Hematopoietic multipotent progenitor cell treated with erythropoietin and hydrocortisone succinate and interleukin-3 and kit ligand, for 4 days (in vitro differentiated cells): ENCODE measurements at places on chromosomes 1 and 21.

- peak; percentile 53 for DNase-seq
These were observed 28.5 kb downstream of the ETNK2 start for GRCh38 chr1:204123376-204123775.

GRCh38 chr1:70386121-70386520 lies 24.9 kb upstream of the CTH start:
- DNase-seq: no peak

- DNase-seq: no peak
These were observed 1.7 kb upstream of the ATP1A4 start for GRCh38 chr1:160149716-160150115.

DNA sequence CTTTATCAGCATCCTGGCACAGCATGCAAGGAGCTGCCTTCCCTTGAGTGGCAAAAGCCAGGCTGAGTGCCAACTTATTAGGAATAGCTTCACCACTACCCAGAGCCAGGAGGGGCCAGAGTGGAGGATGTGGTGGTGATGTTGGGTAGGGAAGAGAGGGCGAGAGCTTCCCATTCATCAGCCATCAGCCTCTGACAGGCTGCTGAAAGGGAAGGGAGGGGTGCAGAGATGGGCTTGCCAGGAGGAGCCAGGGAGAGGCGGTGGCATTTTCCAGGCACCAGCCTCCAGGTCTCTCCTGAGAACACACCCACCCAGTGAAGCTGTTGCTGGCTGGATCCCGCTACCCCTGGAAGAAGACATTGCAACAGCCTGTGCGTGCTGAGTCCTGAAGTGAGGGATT lies 168.5 kb downstream of the ACTL8 start:
- no peak for DNase-seq

- DNase-seq: no peak
These were observed 3.7 kb upstream of the IPO9 start for GRCh38 chr1:201825245-201825644.

- DNase-seq: no peak
These were observed 209.5 kb upstream of the C1orf174 start for GRCh38 chr1:4109628-4109940.

DNA sequence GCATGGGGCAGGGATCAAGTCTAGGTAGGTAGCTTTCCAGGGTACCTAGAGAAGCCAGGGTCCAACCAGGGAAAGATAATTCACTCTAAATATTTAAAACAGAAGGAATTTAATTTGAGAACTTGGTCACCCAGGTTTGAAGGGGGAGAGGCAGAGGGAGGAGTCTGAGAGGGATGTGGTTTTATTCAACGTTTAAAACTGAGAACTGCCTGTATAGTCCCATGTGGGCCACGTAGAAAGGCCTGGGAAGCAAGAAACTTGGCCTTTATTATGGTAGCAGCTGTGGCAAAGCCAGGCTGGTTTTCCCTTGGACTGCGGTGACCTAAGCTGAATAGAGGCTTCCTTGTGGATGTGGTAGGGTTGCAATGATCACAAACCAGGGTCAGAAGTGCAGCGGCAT lies 42.0 kb upstream of the DUSP10 start:
- DNase-seq: peak; percentile 52

GRCh38 chr1:81729818-81730217 lies 70.9 kb upstream of the ADGRL2 start:
- DNase-seq: no peak

DNA sequence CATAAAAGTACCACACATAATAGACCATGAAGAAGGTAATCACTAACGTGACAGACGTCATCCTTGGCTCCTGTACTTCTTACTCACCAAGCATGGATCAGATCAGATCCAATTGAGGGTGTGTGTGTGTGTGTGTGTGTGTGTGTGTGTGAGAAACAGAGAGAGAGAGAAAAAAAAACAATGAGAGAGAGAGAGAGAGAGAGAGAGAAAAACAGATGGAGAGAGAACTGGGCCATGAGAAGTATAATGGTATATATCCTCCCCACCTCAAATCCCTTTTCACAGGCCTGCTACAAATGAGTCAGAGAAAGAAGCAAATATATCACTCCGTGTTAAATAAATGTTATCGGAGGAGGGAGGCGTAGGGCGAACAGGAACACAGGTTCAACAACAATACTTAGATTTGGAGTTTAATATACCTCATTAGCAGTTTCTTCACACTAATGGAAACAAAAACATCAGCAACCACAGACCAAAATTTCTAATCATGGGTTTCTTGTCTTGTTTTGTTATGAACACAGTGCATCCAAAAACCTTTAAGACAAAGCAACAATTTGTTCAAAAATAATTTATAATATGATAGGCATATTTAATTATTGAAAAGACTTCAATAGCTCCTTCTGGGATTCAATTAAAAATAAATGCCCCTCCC lies 45.3 kb downstream of the TIAM1 start:
- no peak for DNase-seq

GRCh38 chr1:85628791-85629531 lies 48.4 kb downstream of the CCN1 start:
- peak; percentile 90 for DNase-seq

- no peak for DNase-seq
These were observed 109.7 kb downstream of the CACNA1E start for GRCh38 chr1:181593042-181593441.

DNA sequence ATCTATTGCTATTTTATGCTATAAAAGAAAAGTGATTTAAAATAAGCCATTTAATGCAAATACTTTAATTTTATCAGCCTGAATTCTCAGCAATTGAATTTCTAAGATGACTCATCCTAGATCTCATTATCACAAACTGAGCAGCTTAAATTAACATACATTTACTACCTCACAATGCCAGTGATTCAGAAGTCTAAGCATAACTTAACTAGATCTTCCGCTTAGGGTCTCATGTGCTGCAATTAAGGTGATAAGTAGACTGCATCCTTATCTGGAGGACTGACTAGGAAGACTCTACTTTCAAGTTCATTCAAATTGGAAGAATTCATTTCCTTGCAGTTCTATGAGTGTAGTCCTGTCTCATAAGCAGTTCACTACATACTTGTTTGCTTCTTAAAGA lies 286.6 kb downstream of the COL11A1 start:
- DNase-seq: no peak

DNA sequence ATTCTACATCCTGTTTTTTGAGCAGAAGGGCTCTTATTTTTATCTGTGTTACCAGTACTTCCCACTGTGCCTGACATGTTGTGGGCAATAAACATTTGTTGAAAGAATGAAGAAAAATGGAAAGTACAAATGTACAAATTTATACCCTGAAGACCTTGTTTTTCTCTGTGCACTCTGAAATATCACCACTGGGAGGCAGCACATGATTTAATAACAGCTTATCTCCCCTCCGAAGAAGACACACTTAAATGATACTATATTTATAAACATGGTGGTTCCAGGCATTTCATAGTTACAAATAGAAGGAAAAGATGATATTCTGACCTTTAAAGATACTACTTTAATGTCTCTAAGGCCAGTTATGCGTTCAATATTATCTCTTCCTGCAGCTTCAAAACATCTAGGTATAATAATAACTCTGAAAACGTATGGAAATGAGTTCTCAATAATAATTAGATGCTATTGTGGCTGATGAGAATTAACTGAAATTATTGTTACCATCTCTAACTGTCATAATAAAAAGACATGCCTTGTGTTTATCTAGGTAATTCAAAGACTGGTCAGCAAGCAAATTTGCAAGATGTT lies 12.8 kb downstream of the DYNLT5 start:
- DNase-seq: peak; percentile 89

DNA sequence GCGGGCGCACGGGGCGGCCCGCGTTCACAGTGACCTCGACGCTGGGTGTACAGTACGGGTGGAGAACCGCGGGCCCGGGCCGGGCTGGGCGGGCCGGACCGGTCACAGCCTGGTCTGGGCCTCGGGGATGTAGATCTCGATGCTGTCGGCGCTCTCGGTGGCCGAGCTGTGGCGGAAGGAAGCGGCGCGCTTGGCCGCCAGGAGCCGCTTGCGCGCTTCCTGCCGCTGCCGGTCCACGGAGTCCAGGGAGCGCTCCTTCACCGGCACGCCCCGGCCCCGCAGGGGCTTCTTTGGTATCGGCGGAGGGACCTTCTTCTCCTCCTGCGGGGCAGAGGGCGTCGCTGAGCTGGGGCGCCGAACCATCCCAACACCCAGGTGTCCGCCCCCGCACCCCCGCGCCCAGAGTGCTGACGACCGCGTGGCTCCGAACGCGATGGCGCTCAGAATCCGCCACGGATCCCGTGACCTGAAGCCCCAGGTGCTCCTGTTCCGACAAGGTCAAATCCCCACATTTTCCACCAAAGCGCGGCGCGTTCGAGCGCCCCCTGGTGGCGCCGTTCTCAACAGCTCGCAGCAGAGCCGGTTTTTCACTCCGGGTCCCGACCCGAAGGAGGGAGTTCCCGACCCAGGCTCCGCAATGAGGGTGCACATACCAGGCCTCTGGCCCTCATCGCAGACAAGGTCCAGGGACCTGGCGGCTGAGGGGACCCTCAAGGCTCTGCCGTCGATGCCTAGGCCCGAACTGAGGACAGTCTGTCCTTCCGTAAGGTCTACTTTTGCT lies 6.6 kb upstream of the SMIM12 start:
- peak; percentile 88 for DNase-seq

- DNase-seq: peak; percentile 72
These were observed 35.8 kb downstream of the PIK3CD start for GRCh38 chr1:9687120-9687873.

GRCh38 chr1:66207484-66207883 lies 326.5 kb upstream of the SGIP1 start:
- DNase-seq: no peak

DNA sequence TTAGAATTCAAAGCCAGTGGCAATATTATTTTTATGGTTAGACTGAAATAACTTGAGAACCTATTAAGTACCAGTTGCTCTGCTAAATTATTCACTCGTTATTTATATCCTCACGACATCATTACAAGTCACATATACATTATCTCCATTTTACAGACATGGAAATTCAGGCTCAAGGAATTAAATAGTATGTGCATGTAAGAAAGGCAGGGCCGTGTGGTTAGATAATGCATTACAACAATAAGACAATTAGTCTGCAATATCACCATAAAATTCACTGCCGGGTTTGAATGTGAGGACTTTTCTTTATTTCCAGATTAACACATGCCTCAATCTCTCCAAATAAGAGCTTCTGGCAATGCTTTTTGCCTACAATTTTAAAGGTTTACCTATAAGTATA lies 523.4 kb downstream of the PTBP2 start:
- peak; percentile 28 for DNase-seq

GRCh38 chr1:105373681-105374080 lies 1624.0 kb downstream of the AMY1C start:
- DNase-seq: no peak

DNA sequence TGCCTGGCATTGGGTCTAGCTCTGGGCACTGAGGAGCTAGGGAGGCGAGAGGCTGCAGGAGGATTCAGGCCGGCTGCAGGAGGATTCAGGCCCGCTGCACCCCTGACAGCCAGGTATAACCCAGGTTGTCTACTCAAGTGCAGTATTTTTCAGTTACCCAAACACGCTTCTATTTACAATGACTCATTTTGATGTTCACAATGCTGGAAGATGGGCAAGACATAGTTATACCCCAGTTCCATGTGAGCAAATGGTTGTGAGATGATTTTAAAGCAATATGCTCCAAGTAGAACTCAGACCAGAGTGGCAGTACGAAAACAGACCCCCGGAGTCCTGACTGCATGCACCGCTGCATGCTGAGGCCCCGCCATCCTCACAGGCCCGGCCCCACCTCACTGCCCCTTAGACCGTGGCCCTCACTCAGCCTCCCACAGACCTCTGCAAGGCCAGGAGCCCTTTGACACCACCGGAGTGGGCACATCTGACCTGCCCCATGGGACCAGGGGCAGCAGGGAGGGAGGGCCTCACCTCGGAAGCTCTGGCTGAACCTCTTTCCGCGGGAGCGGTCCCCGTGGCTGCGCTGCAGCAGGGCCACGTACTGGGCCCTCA lies 553 bp downstream of the LEFTY1 start:
- DNase-seq: no peak

GRCh38 chr1:48414264-48414663 lies 57.7 kb downstream of the SPATA6 start:
- DNase-seq: no peak

DNA sequence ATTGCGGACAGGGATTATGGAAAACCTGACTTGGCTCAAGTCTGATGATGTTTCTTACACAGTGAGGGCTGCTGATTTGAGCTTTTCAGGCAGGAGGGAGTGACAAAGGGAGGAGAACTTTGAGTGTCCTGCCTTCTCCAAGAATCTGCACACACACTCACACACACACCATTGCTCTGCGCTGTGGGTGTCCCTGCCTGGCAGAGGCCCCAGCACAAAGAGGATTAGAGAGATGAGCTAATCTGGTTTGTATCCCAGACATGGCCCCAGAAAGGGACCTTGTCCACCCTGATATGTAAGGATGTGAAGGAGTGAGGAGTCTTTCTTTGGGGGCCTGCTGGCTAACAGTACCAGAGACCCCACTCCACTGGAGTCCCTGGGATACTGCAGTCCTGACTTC lies 5.9 kb upstream of the WNT2B start:
- DNase-seq: no peak

DNA sequence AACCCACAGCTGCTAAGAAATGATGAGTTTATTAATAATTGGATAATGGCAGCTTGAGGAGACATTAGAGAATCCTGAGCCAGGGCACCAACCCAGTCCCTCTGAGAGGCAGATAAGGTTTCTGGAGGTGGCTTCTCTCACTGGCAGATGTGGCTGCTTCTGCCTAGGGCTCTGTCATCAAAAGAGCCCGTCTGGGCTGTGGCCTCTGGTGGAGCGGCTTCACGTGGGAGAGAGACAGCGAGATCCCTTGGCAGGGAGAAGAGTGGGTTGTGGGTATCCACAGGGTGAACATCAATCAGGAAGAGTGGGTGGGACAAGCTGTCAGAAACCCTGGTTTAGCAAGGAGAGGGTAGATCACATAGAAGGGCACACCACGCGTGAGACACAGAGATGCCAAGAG lies 30.0 kb downstream of the VWA5B1 start:
- DNase-seq: no peak

GRCh38 chr1:53957194-53957818 lies 11.2 kb downstream of the LRRC42 start:
- DNase-seq: no peak

DNA sequence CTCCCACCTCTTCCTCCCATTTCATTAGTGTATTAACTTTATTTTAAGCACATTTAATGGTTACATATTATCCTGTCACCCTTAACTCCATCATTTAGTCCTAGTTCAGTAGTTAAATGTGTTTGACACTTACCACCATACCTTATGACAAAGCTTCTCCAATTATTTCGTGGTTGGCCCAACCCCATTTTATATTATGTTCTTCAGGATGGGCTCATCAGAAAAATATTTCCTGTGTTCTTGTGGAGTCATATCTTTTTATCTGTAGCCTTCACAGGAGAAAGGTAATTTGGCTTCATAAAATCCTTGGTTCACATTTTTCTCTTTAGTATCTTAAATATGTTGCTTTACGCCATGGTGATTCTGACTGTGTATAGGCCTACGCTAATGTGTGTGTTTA lies 142.3 kb upstream of the COL6A1 start:
- DNase-seq: no peak

DNA sequence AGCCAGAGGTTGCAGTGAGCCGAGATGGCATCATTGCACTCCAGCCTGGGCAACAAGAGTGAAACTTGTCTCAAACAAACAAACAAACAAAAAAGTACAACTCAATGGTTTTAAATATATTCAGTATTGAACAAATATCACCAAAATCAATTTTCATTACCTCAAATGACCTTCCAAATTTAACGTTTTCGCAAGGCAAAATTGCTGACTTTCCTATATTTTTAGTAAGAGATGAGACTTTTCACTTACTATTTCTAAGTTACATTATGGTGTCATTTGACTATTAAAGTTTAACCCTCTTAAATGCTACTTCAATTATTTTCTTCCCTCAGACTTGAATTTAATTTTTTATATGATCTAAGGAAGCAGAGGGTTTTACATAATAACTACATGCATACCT lies 23.0 kb upstream of the ABCB10 start:
- no peak for DNase-seq
